Mesenteric fat pad (tissue), 1 donor: ENCODE measurements at places on chromosomes 12 and 14. TPM values are rescaled to one million over a fixed set of nuclear protein-coding genes. Genes with fewer than 3 reads are reported as not detected.

FOXN3 gene
- 136 TPM for total RNA-seq

KRT74 gene
- not detected for total RNA-seq

KCNC2 gene
- total RNA-seq: not detected

TAS2R43 gene
- total RNA-seq: not detected

TMTC2 gene
- total RNA-seq: 7.0 TPM

BCL2L14 gene
- total RNA-seq: not detected

KRT83 gene
- not detected for total RNA-seq

C12orf56 gene
- not detected for total RNA-seq

MORN3 gene
- not detected for total RNA-seq

LBHD2 gene
- 3.1 TPM for total RNA-seq

DCN gene
- 1,241 TPM for total RNA-seq

LHX5 gene
- not detected for total RNA-seq

RESF1 gene
- total RNA-seq: 49.7 TPM

GRCh38 chr14:93033084-93033982, 82.4 kb downstream of the ITPK1 start:
- no peak for DNase-seq

DNA sequence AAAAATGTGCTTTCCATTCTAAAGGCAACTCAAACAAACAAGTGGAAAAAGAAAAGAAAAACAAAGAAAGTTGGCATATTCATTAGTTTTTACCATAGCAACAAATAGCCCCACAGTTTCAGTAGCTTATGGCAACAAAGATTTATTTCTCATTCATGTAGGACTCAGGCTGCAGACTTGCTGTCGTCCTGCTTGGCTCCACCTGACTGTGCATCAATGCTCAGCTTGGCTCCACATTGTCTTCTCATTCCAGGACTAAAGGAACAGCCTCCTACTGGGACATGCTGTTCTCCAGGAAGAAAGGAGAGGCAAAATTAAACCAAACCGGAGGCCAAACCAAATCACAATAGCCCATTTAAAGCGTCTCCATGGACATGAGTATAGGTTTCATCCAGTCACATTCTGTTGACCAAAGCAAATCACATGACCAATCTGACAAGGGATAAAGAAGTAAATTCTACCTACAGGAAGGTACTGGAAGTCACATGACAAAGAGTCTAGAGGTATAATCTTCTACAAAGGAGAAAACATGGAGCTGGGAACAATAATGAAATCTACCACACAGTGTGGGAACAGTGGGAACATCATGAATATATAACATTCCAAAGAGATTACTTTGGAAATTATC, 222.5 kb downstream of the PIK3C2G start:
- DNase-seq: no peak

- DNase-seq: no peak
These were observed 11.7 kb upstream of the RPS6KL1 start for GRCh38 chr14:74934476-74935359.

DNA sequence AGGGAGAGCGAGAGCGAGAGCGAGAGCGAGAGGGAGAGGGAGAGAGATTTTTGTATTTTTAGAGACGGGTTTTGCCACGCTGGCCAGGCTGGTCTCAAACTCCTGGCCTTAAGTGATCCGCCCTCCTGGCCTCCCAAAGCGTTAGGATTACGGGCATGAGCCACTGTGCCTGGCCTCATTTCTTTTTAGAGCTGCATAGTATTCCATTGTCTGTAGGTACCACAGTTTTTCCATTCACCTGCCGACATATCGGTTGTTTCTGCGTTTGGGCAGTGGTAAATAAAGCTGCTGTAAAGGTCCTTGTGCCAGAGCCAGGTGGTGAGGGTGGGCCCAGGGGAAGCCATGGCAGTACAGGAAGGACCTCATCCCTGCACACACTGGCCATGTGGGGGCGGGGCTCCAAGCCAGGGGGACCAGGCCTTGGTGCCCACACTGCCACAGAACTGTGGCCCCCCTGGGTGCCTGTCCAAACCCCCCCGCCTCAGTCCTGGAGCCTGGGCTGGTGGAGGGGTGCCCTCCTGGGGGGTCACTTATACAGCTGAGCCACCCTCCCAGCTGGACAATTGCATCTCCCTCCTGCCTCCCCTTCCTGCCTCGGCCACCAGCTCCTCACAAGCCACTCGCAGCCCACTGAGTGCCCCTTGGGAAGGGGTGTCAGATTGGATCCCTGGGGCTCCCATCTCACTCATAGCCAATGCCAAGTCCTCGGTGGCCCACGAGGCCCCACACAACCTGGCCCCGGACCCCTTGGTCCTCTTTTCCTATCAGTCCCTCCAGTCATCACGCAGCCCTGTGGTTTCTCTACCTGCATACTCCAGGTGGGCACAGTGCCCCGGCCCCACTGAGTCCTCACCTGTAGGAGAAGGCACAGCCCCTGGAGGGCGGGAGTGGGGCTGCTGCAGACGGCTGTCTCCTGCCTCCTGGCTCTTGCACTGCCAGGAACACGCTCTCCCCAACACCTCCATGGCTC, 1.7 kb upstream of the PUS1 start:
- no peak for DNase-seq

- DNase-seq: no peak
These were observed 237.2 kb upstream of the NPAS3 start for GRCh38 chr14:32701475-32701874.

- no peak for DNase-seq
These were observed 28.0 kb upstream of the NAA30 start for GRCh38 chr14:57362361-57362760.

- DNase-seq: no peak
These were observed 20.8 kb upstream of the HSPB8 start for GRCh38 chr12:119157978-119158377.

GRCh38 chr12:69502345-69503081, 32.3 kb downstream of the FRS2 start:
- DNase-seq: no peak

DNA sequence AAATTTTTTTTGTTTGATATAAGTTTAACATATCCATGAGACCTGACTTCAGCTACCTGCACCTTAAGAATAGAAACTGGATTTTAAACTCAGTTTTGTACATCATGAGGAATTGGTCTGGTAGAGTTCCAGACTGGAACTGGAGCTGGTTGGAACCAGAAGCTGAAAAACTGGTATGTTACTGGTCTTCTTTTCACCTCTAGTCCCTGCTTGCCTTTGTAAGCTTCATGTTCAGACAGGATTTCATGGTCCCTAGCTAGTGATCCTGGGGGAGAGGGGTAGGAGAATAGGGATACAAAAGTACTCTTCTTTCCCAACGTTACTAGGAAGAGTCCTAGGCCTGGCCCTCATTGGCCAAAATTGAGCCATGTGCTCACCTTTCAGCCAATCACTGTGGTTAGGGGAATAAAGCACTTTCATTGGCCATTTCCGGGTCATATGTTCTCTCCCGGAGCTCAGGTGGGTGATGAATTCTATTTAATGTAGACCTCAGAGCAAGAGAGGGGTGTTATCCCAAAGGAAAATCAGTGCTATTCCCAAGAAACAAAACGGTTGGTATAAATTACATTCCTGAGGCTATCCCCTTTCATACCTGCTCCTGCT, 36.9 kb upstream of the APPL2 start:
- DNase-seq: no peak

- DNase-seq: no peak
These were observed 61.0 kb downstream of the TAOK3 start for GRCh38 chr12:118311666-118312065.

DNA sequence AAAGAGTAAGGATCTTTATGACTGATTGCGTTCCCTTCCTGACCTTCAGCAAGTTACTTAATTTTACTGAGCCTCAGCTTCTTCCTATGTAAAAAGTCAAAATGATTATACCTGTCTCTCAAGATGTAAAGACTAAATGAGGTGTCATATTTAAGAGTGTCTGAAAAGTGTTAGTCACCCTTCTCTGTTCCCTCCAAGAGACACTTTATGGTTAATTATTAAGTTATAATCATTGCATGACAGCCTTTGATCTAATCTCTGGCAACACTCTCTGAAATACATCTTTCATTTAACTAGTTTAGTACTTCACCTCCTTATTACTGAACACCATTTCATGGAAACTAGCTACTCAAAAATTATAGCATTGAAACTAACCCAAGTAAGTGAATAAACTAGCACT, 54.8 kb downstream of the BMAL2 start:
- DNase-seq: no peak

GRCh38 chr12:112216223-112216622, 90.9 kb downstream of the TRAFD1 start:
- DNase-seq: no peak

DNA sequence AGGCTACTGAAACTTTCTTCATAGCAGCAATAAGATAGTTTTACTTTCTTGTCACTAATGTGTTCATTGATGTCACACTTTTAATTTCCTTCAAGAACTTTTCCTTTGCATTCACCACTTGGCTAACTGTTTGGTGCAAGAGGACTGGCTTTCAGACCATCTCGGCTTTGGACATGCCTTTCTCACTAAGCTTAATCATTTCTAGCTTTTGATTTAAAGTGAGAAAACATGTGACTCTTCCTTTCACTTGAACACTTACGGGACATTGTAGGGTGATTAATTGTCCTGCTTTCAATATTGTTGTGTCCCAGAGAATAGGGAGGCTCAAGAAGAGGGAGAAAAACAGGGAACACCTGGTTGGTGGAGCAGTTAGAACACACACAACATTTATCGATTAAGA, 41.9 kb downstream of the IFNG start:
- DNase-seq: no peak

DNA sequence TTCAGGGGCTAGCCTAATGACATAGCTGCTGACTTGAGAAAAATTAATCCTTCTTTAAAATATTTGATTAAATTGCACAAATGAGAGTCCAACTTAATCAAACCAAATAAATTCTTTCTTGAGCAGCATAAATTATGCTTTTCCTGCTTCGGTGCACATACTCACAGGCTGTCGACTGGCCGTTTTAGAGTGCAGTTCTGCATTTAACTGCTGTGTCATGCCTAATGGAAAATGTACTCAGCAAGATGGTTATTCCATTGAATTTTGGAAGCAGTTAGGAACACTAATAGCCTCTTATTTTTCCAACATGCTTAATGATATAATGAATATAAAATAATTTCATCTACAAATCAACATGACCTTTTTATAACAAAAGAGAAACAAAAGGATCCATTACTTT, 266.1 kb upstream of the LRIG3 start:
- no peak for DNase-seq

- no peak for DNase-seq
These were observed 26.8 kb downstream of the AMN start for GRCh38 chr14:102949062-102949800.

DNA sequence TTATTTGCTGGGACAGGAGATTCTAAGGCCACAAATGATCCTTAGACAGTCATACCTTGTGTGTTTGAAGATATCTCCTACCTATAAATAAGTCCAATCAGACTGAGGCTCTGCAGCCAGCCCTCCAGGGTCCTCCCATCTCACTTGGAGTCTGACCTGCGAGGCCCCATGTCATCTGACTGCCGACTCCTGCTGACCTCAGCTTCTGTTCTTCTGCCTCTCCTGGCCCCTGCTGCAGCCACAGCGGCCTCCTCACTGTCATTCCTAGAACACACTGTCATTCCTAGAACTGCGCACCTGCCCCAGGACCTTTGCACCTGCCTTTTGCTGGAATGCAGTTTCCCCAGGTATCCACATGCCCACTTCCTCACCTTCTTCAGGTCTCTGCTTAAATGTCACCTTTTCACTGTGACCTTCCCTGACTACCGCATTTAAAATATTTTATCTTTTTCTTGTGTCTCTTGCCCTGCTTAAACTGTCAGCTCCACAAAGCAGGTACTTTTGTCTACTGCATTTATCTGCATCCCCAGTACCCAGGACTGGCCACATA, 56.5 kb upstream of the RIN3 start:
- DNase-seq: no peak

DNA sequence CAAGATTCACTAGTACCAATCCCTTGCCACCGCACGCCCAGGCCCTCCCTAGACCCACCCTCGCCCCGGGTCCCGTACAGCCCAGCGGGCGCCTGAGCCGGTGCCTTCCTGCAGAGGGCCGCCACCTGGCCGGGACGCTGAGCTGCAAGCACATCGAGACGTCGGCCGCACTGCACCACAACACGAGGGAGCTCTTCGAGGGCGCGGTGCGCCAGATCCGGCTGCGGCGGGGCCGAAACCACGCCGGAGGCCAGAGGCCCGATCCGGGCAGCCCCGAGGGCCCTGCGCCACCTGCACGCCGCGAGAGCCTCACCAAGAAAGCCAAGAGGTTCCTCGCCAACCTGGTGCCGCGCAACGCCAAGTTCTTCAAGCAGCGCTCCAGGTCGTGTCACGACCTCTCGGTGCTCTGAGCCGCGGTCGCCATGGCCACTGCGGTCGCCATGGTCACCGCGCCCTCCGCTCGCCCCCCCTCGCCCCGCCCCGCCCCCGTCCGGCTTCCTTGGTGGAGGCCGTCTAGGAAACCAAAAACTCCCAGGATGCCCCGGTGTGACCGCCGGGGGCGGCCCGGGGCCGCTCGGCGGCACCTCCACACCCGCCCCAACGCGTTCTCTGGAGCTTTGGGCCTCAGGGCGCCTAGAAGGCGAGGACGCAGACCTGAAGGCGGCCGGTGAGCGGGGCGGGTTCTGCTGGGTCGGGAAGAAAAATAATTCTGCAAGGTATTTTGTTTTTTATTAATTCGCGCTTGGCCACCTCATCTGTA, 3.7 kb downstream of the REM2 start:
- DNase-seq: no peak

- DNase-seq: no peak
These were observed 32.6 kb downstream of the USP15 start for GRCh38 chr12:62292761-62293344.
